ENCODE measurements at places on chromosomes 4 and X. TPM values are rescaled to one million over a fixed set of nuclear protein-coding genes. Genes with fewer than 3 reads are reported as not detected.

AVPR2 gene
- 1.6 TPM for total RNA-seq

TAF7L gene
- total RNA-seq, result not detected

PPBP gene
- total RNA-seq, result 0.48 TPM

ARFIP1 gene
- 18.9 TPM for total RNA-seq

DNA sequence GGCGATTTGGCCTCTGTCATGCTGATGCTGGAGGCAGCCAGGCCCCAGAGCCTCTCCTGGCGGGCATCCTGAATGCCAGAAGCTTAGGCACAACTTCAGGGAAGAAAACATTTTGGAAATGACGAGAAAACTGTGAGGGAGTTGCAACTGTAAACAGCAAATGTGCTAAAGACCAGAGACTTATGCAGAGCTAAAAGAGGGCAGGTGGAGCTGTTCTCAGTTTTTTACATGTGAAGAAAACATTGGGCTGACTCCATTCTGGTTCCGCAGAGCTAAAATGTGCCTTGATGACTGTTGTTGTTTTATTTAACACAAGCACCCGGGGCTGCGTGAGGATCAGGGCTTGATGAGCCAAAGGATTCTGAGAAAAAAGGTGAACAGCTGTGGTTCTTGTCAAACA, 10.8 kb upstream of the ARX start:
- DNase-seq, result peak; percentile 16

DNA sequence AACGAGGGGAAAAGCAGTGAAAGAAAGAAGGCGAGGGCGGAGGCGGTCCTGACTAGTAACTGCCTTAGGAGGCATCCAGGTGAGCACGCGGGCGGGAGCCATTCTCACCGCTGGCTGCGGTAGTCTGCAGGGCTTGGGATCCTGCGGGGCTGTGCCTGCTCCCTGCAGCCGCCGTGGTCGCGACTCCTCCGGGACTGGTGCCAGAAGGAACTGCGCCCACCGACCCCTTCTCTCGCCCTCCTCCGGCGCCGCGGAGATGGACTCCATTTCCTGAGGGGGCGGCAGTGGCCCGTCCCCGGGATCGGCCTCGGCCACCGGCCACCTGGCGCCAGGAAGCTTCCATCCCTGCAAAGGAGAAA, 543 bp downstream of the NFXL1 start:
- no peak for DNase-seq

GRCh38 chr4:52625216-52625615, 33.9 kb downstream of the USP46 start:
- DNase-seq, result no peak

DNA sequence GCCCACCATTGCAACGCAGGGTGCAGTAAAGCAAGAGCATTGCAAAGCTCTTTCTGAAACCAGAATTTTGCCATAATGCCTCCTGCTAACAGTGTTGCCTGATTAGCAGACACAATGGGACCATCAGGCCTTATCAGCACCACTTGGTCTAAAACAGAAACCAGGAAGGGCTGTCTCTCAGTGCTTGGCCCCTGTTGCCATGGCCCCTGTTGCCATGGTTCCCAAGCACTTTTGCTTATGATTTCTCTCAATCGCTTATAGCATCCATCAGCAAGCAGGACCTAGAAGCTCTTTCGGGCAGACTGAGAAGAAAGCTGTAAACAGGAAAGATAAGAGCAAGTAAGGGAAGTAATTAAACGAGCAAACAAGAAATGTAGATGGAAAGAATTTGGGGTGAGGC, 36.8 kb downstream of the RTL5 start:
- DNase-seq, result peak; percentile 79

GRCh38 chrX:153927672-153927921, 1.5 kb upstream of the ARHGAP4 start:
- no peak for DNase-seq

DNA sequence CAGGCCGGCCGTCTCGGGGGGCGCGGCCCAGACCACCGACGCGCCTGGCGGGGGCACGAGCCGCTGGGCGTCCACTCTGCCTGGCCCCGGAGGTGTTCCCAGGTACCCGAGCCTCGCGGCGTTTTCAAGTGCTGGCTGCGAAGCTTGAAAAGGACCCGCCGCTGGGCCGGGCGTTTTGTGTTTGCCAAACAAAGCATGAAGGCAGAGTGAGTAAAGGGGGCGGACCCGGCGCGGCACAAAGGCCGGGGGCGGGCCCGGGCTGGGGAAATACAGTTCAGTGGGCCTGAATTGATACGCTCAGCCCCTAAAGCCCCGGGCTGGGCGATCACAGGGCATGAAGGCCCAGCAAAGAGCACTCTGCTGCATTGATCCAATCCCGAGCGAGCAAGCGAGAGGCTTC, 65.4 kb downstream of the SOX3 start:
- peak; percentile 18 for DNase-seq

DNA sequence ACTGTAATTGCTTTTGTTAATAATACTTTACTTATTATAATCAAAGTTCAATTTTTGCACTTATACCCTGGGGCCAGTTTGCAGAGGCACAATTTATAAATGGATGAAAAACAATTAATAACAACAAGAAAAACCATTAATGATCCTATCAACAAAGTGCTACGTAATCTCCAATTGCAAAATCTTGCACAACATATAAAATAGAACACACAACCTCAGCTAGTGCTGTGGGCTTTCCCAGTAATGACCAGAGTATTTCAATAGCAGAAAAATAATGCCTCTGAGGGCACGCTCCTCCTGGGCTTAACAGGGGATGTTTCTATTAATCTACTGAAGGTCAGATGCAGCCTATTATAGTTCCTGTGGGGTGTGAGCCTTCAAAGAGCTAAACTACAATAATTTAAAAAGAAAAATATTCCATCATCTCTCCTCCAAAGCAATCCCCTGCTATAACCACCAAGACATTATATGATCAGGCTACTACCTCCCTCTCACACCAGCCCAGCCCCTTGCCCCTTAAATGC, 508.5 kb upstream of the SLIT2 start:
- no peak for DNase-seq

DNA sequence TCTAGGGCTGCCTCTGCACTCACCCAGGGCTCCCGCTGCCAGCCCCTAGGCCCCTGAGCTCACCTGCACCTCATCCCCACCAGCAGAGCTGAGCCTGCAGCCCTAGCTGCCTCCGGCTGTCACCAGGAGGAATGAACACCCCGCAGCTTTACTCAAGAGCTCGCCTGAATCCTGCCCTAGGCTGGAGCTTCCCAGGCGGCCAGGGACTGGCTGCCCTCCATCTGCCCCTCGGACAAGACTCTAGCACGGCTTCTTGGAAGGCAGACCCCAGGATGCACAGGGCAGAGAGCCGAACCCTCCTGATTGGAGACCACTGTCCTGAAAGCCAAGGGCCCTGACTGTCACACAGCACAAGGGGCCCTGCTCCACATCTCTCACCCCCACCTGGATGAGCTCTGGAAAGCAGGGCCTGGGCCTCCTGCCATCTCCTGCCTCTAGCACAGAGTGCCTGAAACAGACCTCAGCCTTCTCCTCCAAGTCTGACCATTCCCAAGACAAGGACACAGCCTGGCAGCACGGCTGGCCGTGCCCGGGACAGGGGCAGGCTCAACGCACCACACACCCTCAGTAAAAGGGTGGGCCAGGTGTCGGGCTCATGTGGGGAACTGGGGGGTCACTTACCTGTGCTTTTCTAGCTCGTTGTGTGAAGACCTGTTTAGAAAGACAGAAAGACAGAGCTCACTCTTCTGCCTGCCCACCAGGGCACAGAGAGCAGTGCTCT, 4.4 kb downstream of the MXD4 start:
- DNase-seq, result peak; percentile 45

DNA sequence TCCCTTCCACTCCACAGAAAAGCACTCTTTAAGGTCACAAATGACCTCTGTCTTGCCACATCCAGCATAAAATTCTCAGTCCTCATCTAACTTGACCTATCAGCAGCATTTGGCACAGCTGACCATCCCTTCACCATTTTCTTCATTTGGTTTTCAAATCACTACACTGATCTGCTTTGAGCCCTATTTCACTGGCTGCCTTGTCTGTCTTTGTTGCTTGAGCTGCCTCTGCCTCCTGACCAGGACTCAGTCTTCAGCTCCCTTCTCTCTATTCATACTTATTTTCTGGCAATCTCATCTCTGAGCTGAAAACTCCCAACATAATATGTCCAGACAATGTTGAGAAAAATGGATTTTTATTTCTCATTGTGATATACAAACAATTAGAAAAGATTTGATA, 27.7 kb upstream of the PDE5A start:
- DNase-seq, result no peak

DNA sequence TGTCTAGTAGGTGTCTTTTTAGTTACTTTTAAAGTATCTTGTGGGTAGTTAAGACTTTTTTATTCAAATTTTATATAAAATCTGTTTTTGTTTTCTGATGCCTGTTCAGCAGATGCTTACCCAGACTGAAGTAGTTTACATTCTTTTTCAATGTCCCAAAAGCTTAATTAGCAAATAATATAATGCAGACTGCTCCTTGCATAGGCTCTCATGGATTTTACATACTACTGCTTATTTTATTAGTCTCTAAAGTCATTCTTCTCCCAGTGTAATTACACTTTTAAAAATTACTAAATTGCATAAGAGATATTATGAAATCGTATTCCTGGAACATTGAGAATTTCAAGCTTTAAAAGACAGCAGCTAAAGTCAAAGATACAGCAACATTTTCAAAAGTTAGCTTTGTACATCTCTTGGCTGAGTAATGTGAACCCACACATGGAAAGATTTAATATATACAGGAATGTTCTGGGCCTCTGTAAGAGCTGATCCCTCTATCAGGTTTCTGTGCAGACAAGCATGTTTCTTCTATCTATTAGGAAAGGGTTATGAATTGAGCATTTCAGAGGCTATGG, 148.4 kb upstream of the SPRY1 start:
- no peak for DNase-seq

DNA sequence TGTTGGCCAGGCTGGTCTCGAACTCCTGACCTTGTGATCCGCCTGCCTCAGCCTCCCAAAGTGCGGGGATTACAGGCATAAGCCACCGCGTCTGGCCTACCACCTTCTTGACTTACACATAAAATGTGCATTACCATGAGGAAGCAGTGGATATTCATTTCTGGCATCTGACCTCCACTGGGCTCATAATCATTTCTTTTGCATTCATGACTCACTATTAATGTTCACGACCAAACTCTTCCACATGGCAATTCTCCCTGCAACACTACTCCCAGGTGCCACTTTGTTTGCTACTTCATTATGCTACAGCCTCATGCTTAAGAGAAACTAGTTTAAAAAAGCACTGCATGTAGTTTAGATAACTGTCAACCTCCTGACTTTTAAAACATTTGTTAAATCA, 22.7 kb downstream of the RASGEF1B start:
- no peak for DNase-seq

- no peak for DNase-seq
Observed at GRCh38 chrX:73215246-73215645, 595 bp upstream of the NAP1L2 start.

DNA sequence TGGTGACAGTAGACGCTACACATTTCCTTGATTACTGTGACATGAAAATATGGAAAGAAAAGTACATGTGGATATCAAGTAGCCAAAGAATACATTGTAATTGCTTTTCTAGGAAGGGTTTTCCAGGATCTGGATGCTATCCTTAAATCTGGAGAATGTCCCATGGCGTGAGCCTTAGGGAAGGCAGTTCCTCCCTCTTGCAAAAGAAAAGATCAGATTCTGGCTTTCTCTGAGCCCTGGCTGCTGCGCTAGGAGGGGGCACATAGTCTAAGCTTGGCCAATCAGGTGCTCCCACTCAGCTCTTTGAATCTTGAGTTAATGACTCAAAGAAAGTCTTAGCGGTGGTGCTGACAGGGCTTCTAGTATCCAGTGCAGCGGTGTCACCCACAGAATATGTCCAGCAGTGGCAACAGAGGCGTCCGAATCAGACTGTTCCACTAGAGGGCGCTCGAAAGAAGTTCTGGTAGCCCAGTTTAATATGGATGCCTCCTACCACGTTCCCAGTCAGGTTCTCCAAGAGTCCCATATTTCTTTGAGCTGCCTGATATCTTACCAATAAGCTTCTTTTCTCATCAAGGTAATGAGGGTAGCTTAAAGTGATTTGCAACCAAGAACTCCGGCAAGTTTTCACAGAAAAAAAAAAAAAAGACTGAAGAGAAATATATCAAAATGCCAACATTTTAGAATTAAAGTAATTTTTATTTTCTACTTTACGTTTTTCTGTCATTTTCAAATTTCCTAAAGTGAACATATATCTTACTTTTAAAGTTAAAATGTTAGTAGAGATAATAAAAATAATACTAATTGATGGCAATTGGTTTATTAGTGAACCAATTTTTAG, 213.4 kb upstream of the S100G start:
- peak; percentile 60 for DNase-seq

GRCh38 chrX:49876750-49877149, 2.5 kb upstream of the USP27X start:
- DNase-seq, result no peak

DNA sequence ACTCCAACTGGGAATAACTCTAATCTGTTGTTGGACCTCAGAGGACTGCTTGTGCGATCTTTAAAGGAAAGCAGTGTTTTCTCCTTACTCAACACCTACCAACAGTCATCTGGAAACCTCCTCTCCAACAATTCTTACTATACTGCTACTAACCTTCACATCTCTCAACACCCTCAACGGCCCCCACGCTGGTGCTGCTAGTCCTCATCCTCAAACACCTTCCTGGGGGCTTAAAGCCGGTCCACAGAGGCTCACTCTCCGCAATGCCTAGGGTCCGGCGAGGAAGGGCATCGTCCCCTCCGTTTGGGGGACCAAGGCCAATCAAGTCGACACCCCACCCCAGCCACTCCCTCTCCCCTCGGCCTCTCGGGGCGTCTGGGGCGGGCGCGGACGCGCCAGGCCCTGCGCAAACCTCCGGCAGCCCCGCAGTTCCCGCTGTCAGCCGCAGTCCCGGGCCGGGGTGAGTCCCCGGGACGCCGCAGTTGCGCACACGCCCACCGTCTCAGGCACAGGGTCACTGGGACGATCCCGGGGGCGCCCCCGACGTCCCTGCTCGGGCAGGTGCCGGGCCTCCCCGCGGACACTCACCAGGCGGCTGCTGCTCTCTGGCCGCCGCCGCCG, 418 bp downstream of the TAB3 start:
- no peak for DNase-seq

- DNase-seq, result no peak
Observed at GRCh38 chrX:915427-916229, 285.0 kb downstream of the SHOX start.

DNA sequence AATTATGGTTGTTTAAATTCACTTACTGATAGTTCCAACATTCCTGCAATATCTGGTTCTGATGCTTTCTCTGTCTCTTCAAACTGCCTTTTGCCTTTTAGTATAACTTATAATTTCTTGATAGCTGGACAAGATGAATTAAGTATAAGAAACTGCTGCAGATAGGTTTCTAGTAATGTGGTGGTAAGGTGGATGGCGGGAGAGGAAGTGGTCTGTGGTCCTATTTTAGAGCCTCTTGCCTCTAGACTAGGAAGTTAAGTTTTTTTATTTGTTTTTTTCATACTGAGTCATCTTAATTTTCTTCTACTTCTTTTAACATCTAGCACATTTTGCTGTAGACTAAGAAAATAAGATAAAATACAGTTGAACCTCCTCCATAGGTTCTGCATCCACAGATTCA, 310.0 kb downstream of the SLITRK2 start:
- no peak for DNase-seq

- peak; percentile 15 for DNase-seq
Observed at GRCh38 chrX:143094417-143095023, 68.8 kb downstream of the SPANXN4 start.

Measured in right cardiac atrium (tissue), 5 donors.